ENCODE measurements at places on chromosomes 6 and 20. TPM values are rescaled to one million over a fixed set of nuclear protein-coding genes. Genes with fewer than 3 reads are reported as not detected.

- H3K36me3 ChIP-seq: peaks cover 3% of the 10 kb centered on the region
- H3K27me3 ChIP-seq: no peaks in the 10 kb centered on the region
- peak; percentile 93 for DNase-seq
- H3K4me3 ChIP-seq: no peak overlapping the region
These were observed 39.7 kb downstream of the KCNS1 start for GRCh38 chr20:45061244-45061643.

GRCh38 chr20:46188866-46189541, 70.9 kb downstream of the CD40 start:
- H3K27ac ChIP-seq: no peak overlapping the region
- no peak overlapping the region for H3K4me3 ChIP-seq
- no peak for DNase-seq
- peaks cover 10% of the 10 kb centered on the region for H3K27me3 ChIP-seq
- no peaks in the 10 kb centered on the region for H3K4me1 ChIP-seq

- no peak for DNase-seq
- peaks cover 10% of the 10 kb centered on the region for H3K27me3 ChIP-seq
- H3K4me1 ChIP-seq: no peaks in the 10 kb centered on the region
- no peak overlapping the region for H3K27ac ChIP-seq
- H3K36me3 ChIP-seq: no peaks in the 10 kb centered on the region
These were observed 86.0 kb upstream of the SALL4 start for GRCh38 chr20:51888291-51888690.

GRCh38 chr20:35085477-35086225, 7.0 kb downstream of the TRPC4AP start:
- H3K27ac ChIP-seq: no peak overlapping the region
- peaks cover 8% of the 10 kb centered on the region for H3K36me3 ChIP-seq
- H3K27me3 ChIP-seq: no peaks in the 10 kb centered on the region
- H3K4me1 ChIP-seq: peaks cover 5% of the 10 kb centered on the region

DNA sequence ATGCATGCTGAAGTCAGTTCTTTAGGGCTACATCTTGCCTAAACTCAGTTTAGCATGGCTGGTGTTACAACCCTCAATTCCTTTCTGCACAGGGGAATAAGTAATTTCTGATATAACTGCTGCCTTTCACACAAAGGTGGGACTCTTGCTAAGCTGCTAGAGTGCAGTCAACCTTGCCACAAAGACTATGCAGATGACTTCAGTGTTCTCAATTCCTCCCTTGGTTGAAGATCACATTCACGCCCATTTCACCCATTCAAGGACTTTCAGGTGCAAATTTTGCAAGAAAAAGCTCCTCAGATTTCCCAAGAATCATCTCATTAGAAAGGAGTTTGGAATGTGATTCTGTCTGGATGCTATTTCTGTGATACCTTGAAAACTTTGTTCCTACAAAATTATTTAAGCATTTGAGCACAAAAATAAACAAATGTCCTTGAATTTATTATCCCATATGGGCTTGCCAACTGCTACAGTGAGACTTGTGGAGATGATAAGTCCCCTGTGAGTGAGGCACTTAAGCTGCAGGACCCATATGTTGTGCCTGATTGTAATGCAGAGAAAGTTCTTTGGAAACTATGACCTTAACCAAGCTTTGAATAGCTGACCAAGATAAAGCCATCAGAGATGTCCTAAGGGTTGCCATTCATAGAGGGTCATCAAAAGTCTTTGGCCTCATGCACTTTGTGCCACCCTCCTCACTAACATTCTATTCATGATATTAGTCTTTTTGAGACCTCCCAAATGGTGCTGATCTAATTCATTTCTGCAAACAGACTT, 111.8 kb downstream of the PLCB4 start:
- H3K27ac ChIP-seq: no peak overlapping the region
- no peak overlapping the region for H3K4me3 ChIP-seq

- H3K27me3 ChIP-seq: no peaks in the 10 kb centered on the region
- no peak overlapping the region for H3K4me3 ChIP-seq
- DNase-seq: no peak
These were observed 15.1 kb downstream of the MYBL2 start for GRCh38 chr20:43681991-43682410.

The MYL9 gene
- 425 TPM for polyA plus RNA-seq

- H3K27ac ChIP-seq: peak overlapping the region; percentile 68
- DNase-seq: no peak
- H3K36me3 ChIP-seq: no peaks in the 10 kb centered on the region
- H3K4me3 ChIP-seq: peak overlapping the region; percentile 31
- peaks cover 12% of the 10 kb centered on the region for H3K4me1 ChIP-seq
These were observed 23.3 kb downstream of the NQO2 start for GRCh38 chr6:3022765-3023662.

GRCh38 chr6:132616677-132617076, 7.4 kb downstream of the TAAR2 start:
- no peaks in the 10 kb centered on the region for H3K36me3 ChIP-seq
- H3K27me3 ChIP-seq: peaks cover 27% of the 10 kb centered on the region
- H3K4me3 ChIP-seq: no peak overlapping the region
- no peak for DNase-seq
- no peaks in the 10 kb centered on the region for H3K4me1 ChIP-seq

DNA sequence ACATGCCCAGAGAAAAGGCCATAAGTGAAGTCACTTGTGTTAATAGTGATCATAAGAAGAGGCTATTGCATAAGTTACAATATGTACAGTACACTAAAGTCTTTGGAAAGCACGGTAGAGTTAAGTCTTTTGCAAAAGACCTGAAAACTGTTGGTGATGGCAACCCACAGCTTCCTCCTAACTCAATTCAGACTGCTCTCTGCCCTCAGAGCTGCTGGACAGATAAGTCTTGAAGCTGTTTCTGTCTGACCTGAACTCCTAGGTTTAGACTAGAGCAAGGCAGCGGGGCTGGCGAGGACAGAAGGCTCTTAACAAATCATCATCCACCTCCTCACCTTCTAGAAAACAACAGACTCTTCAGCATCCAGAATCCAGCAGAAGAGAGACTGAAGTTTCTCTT, 125.4 kb downstream of the CD24 start:
- H3K27me3 ChIP-seq: peaks cover 1% of the 10 kb centered on the region
- no peak for DNase-seq
- no peak overlapping the region for H3K4me3 ChIP-seq
- H3K4me1 ChIP-seq: no peaks in the 10 kb centered on the region
- H3K27ac ChIP-seq: no peak overlapping the region

The COL21A1 gene
- 0.05 TPM for polyA plus RNA-seq

GRCh38 chr20:45798935-45799642, 7.3 kb downstream of the DNTTIP1 start:
- H3K4me1 ChIP-seq: no peaks in the 10 kb centered on the region
- no peak overlapping the region for H3K4me3 ChIP-seq
- H3K27ac ChIP-seq: no peak overlapping the region
- H3K36me3 ChIP-seq: peaks cover 46% of the 10 kb centered on the region

DNA sequence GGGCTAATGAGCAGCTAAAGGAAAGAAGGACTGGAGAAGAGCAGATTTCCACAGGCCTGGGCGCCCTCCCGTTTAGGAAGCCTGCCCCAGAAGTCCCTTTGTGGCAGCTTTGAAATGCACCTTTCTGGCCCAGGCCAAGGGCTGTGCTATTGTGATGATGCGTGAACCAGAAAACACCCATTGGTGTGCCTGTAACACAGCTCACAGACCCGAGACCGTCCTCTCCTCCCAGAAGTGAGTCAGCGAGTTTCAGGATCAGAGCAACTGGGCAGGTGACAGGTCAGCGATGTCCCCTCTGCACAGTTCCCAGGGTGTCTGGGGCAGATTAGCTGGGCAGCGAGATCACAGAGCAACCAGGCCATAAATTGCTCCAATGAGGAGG, 71.9 kb upstream of the SULF2 start:
- H3K4me1 ChIP-seq: no peaks in the 10 kb centered on the region
- H3K27me3 ChIP-seq: peaks cover 8% of the 10 kb centered on the region
- H3K36me3 ChIP-seq: no peaks in the 10 kb centered on the region
- no peak overlapping the region for H3K4me3 ChIP-seq
- no peak overlapping the region for H3K27ac ChIP-seq

DNA sequence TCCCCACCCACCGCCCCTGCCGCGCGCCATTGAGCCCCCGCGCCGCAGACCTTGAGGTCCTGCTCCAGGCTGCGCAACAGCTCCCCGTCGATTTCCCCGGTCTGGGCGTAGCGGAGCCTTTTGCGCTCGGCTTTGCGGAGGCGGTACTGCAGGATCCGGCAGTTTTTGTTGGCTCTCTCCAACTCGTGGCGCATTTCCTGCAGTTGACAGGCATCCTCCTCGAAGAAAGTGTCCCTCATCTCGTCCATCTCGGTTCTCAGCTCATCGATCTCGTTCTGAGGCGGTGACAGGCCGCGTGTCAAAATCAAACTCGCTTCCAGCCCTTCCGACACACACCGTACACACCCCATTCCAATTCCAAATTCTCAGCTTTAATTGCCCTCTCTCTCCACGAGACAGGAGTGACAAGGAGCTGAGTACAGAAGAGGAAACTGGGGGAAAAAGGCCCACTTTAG, 4.3 kb downstream of the MTCL3 start:
- peak overlapping the region; percentile 74 for H3K4me3 ChIP-seq
- peak; percentile 48 for DNase-seq
- no peaks in the 10 kb centered on the region for H3K36me3 ChIP-seq
- no peak overlapping the region for H3K27ac ChIP-seq

DNA sequence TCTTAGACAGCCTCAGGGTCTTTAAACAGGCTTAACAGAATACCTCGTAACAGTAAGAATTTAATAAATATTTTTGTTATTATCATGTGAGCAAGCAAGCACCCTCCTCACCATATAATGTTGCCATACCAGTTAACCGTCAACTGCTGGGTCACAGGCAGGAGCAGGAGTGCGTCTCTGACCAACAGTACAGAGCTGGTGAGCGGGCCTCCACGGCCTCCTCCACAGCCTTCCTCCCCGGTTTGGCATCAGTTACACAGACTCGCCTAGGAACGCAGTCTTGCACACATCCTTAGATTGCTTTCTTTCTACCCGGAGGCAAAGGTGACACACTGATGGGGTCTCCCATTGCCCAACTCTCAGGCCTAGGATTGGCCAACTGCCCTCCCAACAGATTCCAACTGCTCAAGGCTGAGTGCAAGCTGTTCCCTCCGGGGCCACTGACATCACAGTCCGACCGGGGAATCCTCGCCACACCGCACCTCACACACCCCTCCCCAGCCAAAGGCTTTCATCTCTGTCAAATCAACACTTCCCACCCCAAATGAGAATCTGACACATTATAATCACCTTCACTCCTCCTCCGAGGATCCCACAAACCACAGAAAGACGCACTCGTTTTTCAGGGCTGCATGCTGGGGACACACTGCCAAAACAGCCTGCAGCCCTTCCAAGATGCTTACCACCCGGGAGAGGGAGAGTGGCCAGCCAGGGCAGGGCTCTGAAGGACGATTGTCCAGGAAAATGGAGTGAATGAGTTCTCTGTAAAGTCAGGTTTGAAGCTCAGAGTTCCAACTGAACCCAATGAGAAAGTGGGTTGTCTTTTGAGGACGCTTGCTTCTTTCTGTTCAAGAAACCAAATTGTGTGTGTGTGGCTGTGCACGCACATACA, 63.2 kb downstream of the PDE10A start:
- no peak overlapping the region for H3K4me3 ChIP-seq
- H3K4me1 ChIP-seq: no peaks in the 10 kb centered on the region
- no peak for DNase-seq
- no peak overlapping the region for H3K27ac ChIP-seq
- no peaks in the 10 kb centered on the region for H3K27me3 ChIP-seq

DNA sequence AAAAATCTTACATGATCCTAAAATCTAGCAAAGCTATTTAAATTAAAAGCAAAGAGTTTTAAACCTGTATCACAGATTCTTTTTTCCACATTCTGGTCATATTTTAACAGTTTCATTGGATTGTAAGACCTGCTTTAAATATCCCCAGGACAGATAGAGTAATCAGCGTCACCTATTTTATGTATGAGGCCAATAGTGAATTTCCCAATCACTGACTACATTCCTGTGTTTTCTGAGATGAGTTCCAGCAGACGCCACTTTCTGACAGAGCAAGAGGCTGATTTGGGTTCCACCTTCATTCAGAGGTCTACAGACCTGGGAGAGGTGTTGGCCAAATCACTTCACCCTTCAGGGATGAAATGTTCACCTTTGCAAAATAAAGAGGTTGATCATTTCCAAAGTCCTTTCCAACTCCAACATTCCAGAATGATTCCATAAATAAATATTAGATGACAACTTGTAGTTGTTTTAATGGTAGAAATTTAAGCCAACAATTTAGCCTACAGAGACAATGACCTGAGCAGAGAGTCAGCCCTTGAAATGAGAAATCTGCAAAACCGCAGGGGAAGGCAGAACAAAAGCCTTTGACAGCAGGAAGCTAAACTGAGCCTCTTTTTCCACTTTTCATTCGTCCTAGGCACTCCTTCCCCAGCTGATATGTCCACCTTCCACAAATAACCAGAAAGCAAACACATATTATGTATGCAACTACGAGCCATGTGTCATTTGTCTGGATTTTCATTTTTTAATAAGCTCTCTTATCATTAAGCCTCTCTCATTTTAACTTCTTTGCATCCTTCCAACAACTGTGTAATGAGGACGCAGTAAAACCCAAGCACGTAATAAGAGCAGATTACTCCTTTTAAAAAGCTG, 105.2 kb downstream of the TFAP2A start:
- no peak overlapping the region for H3K27ac ChIP-seq
- no peaks in the 10 kb centered on the region for H3K4me1 ChIP-seq

The GRIK2 gene
- polyA plus RNA-seq: 8.2 TPM

The BMP6 gene
- polyA plus RNA-seq: 0.19 TPM

The EBF4 gene
- 1.0 TPM for polyA plus RNA-seq

- no peaks in the 10 kb centered on the region for H3K4me1 ChIP-seq
- DNase-seq: no peak
- H3K4me3 ChIP-seq: no peak overlapping the region
These were observed 97.9 kb downstream of the RCAN2 start for GRCh38 chr6:46393161-46393939.

The C6orf89 gene
- polyA plus RNA-seq: 30.8 TPM

GRCh38 chr6:6908121-6908520, 199.6 kb upstream of the RREB1 start:
- H3K27me3 ChIP-seq: peaks cover 30% of the 10 kb centered on the region
- H3K36me3 ChIP-seq: no peaks in the 10 kb centered on the region
- no peak for DNase-seq
- no peaks in the 10 kb centered on the region for H3K4me1 ChIP-seq
- H3K4me3 ChIP-seq: no peak overlapping the region

GRCh38 chr6:39314273-39314795, at the start of gene KCNK17:
Gene KCNK17 (minus strand): TSS chr6:39314419. CDS start chr6:39314320, 99 bp downstream.
- H3K27ac ChIP-seq: no peak within 1 kb of the TSS
- DNase-seq: no peak
- H3K4me3 ChIP-seq: no peak within 1 kb of the TSS
- peaks cover 32% of the 10 kb centered on the region for H3K27me3 ChIP-seq
- H3K36me3 ChIP-seq: no peaks in the 10 kb centered on the region
- H3K4me1 ChIP-seq: no peaks in the 10 kb centered on the region

The USP49 gene
- 2.1 TPM for polyA plus RNA-seq

DNA sequence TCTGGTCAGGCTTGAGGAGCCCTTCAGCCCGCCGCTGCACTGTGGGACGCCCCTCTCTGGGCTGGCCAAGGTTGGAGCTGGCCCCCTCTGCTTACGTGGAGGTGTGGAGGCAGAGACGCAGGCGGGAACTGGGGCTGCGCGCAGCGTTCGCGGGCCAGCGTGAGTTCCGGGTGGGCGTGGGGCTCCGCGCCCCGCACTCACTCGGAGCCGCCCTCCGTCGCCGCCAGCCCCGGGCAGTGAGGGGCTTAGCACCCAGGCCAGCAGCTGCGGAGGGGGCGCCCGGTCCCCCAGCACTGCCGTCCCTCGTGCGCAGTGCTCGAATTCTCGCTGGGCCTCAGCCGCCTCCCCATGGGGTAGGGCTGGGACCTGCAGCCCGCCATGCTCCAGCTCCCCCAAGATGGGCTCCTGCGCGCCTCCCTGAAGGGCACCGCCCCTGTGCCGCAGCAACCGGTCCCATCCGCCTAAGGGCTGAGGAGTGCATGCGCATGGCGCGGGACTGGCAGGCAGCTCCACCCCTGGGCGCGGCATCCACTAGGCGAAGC, 695.9 kb downstream of the EPHA7 start:
- H3K4me3 ChIP-seq: no peak overlapping the region
- no peaks in the 10 kb centered on the region for H3K4me1 ChIP-seq
- no peaks in the 10 kb centered on the region for H3K27me3 ChIP-seq
- no peaks in the 10 kb centered on the region for H3K36me3 ChIP-seq
- no peak overlapping the region for H3K27ac ChIP-seq
- DNase-seq: no peak

Measured in IMR-90 (cell line).